T47D (cell line): ENCODE measurements at places on chromosomes 2 and 18.

DNA sequence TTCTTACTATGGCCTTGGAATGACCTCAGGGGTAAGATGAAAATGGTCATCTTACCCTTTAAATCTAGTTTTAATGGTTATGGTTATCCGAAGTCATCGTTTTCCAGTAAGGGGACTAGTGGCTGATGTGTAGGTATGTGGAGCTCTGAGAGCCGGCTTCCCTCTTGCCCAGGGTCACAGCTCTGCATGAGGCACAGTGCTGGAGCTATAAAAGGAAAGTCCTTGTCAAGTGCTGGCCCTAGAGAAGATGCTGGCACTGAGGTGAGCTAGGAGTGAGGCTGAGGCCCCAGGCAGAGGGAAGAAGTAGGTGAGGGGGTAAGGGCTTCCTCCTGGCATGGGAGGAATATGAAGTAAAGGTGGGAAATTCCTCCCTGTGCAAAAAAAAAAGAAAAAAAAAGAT lies 35.0 kb downstream of the SMARCAL1 start:
- DNase-seq, result no peak

GRCh38 chr2:151975460-151976414 lies 123.1 kb downstream of the CACNB4 start:
- no peak for DNase-seq

- no peak for DNase-seq
These were observed 262.9 kb upstream of the GULP1 start for GRCh38 chr2:188028739-188029138.

- peak; percentile 10 for DNase-seq
These were observed 56.7 kb upstream of the EPB41L3 start for GRCh38 chr18:5600378-5601071.

- no peak for DNase-seq
These were observed 69.2 kb upstream of the VWC2L start for GRCh38 chr2:214341646-214342045.

DNA sequence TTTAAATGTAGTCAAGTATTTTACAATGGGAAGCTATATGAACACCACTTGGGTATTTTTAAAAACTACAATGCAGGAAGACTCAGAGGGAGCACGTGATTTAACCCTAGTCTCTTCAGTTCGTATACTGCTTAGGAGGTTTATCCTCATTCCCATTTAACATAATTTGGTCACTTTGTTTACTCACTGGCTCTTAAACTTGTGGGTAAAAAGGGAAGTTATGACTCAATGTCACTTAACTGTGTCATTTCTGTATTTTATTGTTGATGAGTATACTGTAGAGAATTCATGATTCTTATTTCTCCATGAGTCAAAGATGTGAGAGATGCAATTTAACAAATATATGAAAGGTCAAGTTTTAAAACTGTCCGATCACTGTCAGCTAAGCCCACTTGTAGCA lies 48.2 kb downstream of the SLC66A3 start:
- DNase-seq, result no peak

DNA sequence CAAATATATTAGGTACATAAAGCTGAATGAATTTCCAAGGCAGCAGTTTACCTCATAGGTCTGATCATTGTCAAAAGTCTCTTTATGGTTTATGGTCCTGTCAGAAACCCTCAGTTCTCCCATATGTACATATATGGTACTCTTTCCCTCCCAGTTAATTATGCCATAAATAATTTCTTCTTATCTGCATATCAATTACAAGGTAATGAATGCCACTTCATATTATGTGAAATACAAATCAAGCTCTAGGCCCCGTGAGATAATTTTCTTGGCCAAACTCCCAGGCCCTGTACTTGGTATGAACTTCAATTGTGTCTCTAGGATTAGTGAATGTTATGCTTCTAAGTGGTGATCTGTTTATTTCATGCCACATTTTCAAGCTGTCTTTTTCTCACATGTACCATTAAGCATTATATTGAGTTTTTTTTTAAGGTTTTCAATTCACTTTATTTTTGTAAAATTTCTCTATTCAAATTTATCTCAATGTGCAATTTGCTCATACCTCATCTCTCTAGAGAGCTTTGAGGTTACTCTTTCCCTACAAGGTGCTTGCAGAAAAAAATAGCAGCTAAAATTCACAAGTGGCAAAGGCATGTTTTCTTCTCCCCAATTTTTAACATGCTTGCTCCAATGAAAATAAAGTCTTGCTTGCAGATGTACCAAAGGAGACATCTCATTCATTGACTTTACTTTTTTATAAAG lies 430.6 kb upstream of the VRK2 start:
- no peak for DNase-seq

DNA sequence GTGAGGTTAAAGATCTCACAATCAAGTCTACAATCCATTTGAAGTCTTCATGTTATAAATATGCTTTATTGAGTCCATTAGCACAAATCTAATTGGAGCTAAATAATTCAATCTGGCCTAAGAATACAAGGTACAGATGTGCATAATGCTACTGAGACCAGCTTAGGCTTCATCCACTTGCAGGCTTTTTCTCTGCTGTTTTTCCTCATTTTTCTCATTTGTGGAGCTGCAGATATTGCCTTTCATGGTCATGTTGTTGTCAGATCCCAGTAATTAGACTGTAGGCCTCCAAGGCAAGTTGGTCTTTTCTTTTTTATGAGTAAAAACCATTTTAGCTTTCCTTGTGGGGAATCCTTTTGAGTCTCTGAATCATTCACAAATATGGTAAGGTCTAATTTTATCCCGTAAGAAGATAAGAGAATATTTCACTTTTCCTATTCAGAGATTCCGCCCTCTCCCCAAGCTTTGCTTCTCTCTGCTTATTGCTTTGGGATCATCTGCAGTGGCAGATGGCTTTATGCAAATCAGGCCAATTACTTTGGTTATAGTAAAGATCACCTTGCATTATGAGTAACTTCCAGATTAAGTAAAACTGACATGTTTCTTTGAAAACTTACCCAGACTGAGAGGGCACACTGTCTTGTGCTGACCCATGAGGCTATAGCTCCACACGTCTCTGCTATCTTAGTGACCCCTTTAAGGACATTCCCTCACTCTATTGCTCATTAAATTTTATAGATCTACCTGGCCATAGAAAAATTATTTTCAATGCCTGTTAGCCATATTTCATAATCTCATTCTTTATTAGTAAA lies 80.9 kb downstream of the MGAT5 start:
- no peak for DNase-seq
